ENCODE measurements at places on chromosomes 7 and 10. TPM values are rescaled to one million over a fixed set of nuclear protein-coding genes. Genes with fewer than 3 reads are reported as not detected.

- DNase-seq = no peak
Observed at GRCh38 chr10:14855453-14855852, 17.3 kb downstream of the HSPA14 start.

DNA sequence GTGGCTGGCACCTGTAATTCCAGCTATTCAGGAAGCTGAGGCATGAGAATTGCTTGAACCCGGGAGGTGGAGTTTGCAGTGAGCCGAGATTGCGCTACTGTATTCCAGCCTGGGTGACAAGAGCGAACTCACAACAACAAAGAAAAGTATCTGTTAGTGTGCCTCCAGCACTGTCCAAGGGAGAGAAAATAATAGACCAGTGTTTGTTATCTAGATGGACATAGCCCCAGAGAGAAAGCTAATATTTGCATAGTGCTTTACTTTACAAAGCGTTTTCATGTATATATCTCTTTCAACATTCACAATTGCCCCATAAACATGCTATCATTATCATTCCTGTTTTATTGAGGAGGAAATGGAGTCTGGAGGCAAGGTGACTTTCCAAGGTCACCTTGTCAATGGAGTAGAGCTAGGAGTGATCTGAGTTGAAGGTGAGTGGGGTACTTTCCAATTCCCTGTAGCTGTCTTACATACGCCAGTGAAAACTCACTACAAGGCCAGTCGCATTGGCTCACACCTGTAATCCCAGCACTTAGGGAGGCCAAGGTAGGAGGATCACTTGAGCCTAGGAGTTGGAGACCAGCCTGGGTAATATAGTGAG lies 49.7 kb upstream of the KIF5B start:
- DNase-seq = no peak

DNA sequence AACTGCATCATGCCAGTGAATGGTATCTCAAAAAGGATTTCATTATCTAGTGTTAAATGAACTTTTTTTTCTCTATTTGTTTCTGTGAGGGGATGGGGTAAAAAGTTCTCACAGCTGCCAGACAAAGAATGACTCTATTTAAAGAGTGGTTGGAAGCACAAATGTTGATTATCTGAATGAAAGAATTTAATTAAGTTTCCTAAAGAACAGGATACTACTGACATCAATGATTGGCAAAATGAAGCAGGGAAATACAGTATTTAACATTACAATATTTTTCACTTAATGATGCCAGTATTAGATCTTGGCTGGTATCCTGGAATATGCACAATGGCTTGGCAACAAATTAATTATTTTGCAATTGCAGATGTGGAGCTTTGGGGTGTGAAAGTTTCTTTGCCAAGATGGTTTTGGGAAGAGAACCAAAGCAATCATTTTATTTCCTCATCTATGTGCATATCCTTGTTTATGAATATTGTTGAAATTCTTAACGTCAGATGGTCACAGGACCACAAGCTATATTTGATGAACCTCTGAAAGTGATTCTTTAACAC lies 336.8 kb downstream of the ARL4A start:
- DNase-seq = no peak

DNA sequence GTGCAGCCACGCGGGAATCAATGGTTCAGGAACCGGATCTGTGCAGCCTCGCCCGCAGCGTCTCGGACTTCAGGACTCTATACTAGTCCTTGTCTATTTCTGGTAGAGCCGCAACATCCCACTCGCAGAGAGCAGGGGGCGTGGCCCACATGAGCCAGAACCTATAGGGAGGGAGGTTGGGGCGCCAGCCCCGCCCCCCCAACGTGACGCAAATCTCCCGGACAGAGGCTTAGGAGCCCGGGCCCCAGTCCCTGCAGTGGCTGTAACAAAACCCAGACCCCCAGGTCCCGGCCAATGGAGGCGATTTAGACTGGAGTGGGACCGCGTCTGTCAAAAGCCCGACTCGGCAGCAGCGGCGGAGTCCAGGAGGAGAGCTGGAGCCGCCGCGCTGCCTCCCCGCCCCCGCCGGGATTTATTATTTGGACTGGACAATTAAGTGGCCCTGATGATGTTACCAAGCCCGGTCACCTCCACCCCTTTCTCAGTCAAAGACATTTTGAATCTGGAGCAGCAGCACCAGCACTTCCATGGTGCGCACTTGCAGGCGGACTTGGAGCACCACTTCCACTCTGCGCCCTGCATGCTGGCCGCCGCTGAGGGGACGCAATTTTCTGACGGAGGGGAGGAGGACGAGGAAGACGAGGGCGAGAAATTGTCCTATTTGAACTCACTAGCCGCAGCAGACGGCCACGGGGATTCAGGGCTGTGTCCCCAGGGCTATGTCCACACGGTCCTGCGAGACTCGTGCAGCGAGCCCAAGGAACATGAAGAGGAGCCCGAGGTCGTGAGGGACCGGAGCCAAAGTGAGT lies at the start of gene NKX2-3:
Gene NKX2-3, plus strand, starts transcription at position 256 of the 809 bp plus-strand sequence. Its CDS starts 190 bp downstream, at position 446.
- no peak for DNase-seq

GRCh38 chr7:112069879-112070321 lies 136.3 kb downstream of the DOCK4 start:
- peak; percentile 89 for DNase-seq

DNA sequence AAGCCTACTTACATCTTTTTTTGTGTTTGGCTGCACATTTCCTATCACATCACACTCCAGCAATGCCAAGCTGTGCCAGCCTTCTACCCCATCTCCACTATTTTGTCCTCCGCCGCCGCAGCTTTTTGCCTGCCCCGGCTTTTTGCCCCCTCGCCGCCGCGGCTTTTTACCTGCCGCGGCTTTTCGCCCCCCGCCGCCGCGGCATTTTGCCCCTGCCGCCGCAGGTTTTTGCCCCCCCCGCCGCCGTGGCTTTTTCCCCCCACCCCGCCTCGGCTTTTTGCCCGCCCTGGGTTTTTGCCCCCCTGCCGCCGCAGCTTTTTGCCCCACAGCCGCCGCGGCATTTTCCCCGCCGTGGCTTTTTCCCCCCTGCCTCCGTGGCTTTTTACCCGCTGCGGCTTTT lies 506.0 kb downstream of the ZNF37A start:
- no peak for DNase-seq

- DNase-seq = peak; percentile 87
Observed at GRCh38 chr10:73827346-73828089, 16.1 kb upstream of the NDST2 start.

DNA sequence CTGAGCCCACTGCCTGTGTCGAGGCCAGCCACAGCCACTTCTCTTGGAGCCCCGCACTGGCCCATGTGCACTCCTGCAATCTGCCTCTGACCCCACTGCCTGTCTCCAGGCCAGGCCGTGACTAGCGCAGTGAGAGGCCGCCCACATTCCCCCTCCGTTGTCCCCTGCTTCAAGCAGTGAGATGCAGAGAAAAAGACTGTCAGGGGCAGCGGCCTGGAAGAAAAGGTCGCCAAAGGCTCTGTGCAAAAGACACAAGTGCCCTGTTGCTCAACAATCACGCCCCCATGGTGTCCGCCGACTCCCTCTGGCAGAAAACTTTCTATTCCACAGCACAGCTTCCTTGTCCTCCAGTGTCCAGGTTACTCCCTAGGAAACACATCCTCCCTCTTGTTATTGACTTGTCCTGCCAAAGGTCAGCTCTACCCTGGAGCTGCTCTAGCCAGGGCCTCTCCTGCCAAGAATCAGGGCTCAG lies 9.9 kb downstream of the FAM131B start:
- DNase-seq = no peak

GRCh38 chr10:76721891-76722505 lies 915.6 kb downstream of the KCNMA1 start:
- no peak for DNase-seq

GRCh38 chr10:99975106-99975829 lies 34.5 kb downstream of the DNMBP start:
- no peak for DNase-seq

GRCh38 chr10:100620087-100620835 lies 84.5 kb downstream of the HIF1AN start:
- no peak for DNase-seq

GRCh38 chr7:50957431-50957830 lies 174.7 kb upstream of the GRB10 start:
- DNase-seq = no peak

- no peak for DNase-seq
Observed at GRCh38 chr10:125002423-125003145, 60.7 kb downstream of the ZRANB1 start.

DNA sequence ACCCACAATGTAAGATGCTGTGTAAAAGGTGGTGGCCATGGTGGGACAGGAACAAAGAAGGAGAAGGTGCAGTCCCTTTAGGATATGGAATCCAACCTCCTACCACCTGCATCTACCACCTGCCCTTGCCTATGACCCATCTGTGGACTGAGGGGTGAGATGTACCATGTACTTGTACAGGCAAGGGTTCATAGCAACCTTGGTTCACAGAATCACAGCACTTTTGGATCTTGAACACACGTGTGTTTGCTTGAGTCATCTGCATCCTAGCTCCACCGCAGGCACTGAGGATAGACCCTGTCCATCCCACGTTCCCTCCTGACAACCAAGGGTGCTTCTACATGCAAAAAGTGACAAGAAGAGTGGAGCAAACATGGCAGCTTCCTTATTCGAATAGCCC lies 162.3 kb downstream of the GFRA1 start:
- no peak for DNase-seq

GRCh38 chr10:31321396-31321941 lies 2.5 kb downstream of the ZEB1 start:
- no peak for DNase-seq

GRCh38 chr10:64636461-64636860 lies 1115.3 kb downstream of the REEP3 start:
- no peak for DNase-seq

DNA sequence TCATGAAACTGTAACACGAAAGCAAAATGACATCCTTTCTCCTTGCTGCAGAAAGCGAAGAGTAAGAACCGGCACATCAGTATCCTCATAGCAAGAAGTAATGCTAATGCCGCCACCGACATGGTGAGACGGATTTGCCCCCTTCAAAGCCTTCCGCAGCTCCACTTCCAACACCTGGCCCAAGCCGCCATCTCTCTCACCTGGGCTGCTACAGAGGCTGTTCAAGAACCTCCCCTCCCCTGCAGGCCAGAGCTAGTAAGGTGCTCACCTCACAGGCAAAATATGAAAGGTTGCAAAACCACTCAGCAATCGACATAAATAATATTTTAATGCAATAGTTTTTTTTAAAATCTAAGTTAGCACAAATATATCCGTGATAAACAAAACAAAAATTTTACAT lies 123.9 kb upstream of the FRMD4A start:
- no peak for DNase-seq

DNA sequence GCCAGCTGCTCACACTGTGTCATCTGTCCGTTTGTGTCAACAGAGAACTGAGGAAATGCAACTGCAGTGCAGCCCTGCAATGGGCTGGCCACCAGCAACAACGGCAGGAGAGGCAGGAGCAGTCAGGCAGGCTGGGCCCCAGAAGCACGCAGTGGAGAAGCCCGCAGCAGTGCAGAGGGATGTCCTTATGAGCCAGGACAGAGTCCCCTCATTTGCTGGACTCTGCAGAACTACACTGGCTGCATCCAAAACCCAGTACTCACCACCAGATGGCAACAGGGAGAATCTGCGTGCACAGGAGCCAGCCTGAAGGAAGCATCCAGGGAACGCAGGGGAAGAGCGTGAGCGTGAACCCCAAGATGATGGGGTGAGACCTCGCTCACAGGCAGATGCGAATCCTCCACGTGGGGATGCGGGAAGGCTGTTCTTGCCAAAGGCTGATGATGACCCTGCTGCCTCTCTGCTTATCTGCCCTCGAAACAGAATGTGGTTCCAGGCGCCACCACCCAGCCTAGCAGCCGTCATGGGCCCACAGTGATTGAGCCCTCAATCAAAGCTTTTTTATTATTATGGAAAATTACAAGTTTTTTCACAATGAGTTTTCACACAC lies 232.1 kb downstream of the PTPRN2 start:
- DNase-seq = no peak

DNA sequence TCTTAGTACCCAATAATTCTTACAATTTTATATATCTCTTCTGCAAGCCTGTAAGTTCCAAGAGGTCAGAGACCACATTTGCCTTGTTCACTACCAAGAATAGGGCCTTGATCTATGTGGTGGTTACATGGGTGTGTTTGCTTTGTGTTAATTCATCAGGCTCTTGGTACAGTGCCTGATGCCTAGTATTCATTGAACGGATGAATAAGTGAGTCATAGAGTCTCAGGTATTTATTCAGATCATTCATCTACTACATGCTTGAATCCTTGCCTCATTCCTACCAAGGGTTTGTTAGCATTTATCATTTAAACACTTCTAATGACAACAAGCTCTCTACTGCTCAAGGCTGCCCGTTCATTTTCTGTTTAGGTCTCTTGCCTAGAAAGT lies 11.3 kb upstream of the SGPL1 start:
- no peak for DNase-seq

DNA sequence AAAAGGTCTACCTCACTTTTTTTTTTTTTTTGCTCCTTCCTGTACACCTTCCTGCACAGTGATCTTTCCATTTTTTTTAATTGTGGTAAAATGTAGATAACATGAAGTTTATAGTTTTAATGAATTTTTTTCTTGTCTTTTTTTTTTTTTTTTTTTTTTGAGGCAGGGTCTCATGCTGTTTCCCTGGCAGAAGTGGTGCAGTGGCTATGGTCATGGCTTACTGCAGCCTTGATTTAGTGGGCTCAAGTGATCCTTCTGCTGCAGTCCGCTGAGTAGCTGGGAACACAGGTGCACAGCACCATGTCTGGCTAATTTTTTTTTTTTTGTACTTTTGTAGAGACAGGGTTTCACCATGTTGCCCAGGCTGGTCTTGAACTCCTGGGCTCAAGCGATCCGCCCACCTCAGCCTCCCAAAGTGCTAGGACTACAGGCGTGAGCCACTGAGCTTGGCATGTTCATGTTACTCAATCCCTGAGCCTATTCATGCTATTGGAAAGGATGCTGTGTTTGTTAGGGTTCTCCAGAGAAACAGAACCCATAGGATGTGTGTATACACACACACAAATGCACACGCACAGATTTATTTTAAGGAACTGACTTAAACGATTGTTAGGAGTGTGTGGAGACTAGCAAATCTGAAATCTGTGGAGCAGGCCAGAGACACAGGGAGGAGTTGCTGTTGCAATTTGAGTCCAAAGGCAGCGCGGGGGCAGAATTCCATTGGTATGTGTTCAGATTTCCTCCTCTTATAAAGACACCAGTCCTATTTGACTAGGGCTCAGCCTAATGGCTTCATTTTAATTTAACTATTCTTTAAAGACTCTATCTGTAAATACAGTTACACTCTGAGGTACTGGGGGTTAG lies 29.1 kb downstream of the GALNT11 start:
- peak; percentile 26 for DNase-seq

DNA sequence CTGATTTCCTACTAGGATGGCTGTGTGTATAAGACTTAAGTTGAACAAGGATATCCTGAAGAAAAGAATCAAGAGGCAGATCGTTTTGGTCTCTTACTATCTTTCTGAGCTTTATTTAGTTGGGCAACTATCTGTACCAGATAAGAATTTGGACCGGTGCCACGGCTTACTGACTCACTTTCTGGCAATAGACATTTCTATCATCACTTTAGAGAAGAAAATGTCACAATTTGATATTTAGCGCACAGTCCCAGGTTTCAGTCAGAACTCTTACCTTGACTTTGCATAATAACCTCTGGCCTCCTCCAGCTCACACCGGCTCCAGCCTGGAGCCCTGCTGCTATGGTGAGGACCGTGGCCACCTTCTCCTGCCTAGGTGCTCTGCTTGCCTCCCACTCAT lies 218.2 kb upstream of the MDFIC start:
- peak; percentile 21 for DNase-seq

DOCK1 gene
- total RNA-seq = 28.6 TPM

HPS6 gene
- 37.6 TPM for total RNA-seq

SEM1 gene
- 152 TPM for total RNA-seq

TBC1D12 gene
- 4.6 TPM for total RNA-seq

PRSS37 gene
- total RNA-seq = not detected

C10orf95 gene
- 0.37 TPM for total RNA-seq

TAS2R3 gene
- total RNA-seq = not detected

GFRA1 gene
- total RNA-seq = not detected

EIF5AL1 gene
- total RNA-seq = 1.0 TPM

GALNT11 gene
- total RNA-seq = 21.9 TPM

PRKCQ gene
- total RNA-seq = 0.16 TPM

SCIN gene
- 0.03 TPM for total RNA-seq

Data from HT1080 (cell line).